ENCODE measurements at places on chromosomes 6 and 20.

DNA sequence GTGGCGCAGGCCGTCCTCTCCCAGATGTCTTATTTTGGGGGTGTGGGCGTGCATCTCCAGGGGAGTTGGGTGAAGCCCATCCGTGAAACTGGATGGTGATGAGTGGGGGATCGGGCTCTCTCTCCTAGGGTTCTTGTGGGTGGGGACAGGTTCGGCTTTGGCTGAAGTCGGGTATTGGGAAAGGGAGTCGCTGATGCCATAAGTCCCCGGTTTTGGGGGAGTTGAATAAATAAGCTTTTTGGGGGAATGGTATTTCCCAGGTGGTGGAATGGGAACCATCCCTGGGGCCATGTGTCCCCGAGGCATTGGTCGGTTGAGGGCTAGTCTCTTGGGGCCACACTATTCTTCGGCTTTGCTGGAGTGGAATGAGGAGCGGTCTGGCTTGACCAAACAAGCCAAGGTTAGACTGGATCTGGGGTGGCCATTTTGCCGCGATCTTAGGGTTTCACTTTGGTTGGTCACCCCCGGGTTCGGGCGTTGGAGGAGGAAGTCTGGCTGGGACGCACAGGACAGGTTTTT, 481 bp downstream of the ZNF133 start:
- DNase-seq: no peak

DNA sequence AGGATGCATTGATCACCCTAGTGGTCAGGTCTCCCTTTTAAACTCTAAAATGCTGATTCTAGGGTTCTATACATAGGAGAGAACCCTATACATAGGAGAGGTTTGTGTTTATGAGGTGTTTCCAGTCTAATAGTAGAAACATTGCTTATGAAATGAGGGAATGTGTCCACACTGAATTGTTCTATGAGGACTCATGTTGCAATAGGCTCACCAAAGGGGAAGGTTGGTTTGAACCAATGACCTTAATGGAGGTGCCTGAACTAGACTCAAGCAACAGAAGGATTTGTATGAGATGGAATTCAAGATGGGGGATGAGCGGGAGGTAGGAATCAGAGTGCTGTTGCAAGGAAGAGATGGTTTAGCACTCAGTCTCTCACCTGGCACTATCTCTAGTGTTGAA, 33.5 kb upstream of the UBR2 start:
- no peak for DNase-seq

DNA sequence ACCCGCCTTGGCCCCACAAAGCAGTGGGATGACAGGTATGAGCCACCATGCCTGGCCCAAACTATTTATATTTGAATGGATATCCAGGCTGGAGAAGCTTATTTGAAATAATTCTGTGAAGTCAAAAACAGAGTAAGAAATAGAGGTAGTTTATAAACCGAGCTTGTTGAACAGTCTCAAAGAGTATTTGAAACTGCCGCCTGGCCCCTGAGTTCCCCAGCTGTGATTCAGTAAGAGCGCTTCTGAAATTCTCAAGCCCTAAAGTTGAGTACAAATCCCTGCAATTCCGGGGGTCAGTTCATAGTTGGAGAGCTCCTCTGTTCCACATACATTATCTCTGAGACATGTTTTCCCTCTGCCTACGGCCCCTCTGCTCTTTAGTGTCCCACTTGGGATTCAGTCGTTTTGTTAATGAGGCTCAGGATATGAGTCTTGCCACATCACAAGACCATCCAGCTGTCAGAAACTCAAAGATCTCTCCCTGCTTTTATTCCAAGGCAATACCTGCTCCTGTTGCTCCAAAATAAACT, 127.8 kb downstream of the SOD2 start:
- no peak for DNase-seq

- DNase-seq: no peak
Observed at GRCh38 chr6:21438986-21439352, 154.6 kb upstream of the SOX4 start.

DNA sequence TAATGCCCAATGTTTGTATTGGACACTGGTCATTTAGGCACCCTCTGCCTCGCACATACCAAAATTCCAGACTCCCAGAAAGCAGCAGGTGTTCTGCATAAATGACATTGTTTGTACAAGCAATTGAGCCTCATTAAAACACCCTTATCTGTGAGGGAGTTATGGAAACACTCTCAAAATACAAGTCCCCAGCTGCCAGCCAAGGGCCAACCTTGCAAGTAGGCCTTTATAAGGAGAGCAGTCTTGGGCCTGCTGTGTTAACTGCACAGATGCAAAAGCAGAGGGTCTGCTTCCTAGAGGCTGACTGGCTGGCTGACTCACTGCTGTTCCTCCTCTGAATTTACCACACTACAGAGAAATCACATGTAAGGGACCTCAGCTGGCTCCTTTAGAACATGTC, 150.4 kb upstream of the HMGN3 start:
- DNase-seq: no peak

- no peak for DNase-seq
Observed at GRCh38 chr20:18001131-18001921, 32.5 kb downstream of the MGME1 start.

DNA sequence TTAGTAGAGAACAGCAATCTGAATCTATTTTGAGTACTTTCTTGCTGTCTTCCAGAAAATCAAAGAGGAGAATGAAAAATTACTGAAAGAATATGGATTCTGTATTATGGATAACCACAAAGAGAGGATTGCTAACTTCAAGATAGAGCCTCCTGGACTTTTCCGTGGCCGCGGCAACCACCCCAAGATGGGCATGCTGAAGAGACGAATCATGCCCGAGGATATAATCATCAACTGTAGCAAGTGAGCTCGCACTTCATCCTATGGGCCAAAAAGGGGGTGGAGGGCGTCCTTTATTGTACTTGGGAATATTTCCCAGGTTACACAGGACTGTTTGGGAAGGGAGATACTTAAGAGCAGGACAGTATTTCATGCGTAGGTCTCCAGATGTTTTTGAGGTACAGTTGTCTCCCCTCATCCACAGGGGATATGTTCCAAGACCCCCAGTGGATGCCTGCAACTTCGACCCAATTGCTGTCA, 37.3 kb upstream of the PLCG1 start:
- no peak for DNase-seq

DNA sequence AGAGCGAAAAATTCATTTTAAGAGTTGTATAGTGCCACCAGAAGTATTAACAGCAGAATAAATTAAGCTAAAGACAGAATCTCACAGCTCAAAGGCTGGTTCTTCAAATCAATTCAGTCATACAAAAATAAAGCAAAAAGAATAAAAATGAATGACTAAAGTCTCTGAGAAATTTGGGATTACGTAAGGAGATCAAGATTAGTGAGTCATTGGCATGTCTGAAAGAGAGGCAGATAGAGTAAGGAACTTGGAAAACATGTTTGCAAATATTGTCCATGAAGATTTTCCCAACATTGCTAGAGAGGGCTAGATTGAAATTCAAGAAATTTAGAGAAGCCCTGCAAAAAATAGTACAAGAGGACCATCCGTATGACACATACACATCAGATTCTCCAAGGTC, 1413.9 kb upstream of the ADGRB3 start:
- DNase-seq: no peak

DNA sequence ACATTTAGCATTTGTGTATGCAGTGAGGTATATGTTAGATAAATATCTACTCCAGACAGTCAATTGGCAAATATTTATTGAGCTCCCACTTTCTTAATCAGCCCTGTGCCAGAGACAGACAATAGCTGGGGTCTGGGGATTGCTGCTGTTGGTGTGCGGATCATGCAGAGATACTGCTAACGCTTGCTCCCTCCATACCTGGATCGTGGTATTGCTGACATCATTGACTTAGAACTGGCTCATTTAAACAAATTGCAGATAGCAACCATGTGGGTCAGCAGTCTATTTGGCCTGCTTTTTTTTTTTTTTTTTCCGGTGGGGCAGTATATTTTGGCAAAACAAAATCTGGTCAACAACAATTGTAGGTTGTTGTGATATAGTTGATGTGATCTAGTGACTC, 9.5 kb downstream of the ARID1B start:
- no peak for DNase-seq

DNA sequence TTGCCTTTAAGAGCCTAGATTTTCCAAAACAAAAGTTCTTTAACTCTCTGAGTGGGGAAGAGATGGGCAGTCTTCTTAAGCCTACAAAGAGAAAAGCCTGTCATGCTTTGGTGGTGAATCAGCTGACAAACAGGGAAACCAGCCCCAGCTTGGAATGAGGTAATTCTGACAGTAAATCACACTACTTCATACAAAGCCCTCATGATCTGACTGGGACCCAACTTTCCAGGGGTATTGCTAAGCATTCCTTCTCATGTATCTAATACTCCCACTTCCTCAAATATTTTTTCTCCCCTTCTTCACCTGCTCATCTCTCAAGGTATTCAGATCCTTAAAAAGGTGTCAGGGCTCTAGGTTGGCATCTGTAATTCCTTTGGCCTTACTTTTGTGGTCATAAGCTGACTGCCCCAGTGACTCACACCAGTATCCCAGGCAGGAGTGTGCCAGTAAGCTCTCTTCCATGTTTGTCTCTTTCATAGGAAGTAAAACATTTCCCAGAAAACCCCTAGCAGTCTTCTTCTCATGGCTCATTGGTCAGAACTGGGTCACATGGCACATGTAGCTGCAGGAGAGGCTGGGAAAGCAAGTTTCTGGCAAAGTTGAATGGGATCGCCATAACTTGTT, 15.0 kb upstream of the TBC1D22B start:
- DNase-seq: no peak

DNA sequence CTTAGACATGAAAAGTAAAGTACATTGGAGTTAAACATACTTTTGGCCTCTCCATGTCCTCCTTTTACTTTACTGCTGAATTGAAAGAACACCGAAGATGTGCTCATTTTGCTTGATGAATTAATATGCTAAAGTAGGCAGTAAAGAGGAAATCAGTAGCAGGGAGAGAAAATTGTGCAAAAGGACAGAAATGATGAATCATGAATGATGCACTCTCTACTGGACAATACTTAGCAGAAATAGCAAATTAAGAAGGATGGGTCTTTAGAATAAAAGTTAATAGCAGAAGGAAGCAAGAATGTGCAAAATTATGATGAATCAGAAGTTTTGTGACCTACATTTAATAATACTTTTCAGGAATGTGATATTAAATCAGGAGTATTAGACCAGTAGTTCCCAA, 8.4 kb upstream of the SPINT3 start:
- DNase-seq: no peak

GRCh38 chr6:125798734-125799508, 8.2 kb downstream of the NCOA7 start:
- DNase-seq: no peak

GRCh38 chr20:47501116-47501481, 588 bp upstream of the NCOA3 start:
- DNase-seq: no peak

DNA sequence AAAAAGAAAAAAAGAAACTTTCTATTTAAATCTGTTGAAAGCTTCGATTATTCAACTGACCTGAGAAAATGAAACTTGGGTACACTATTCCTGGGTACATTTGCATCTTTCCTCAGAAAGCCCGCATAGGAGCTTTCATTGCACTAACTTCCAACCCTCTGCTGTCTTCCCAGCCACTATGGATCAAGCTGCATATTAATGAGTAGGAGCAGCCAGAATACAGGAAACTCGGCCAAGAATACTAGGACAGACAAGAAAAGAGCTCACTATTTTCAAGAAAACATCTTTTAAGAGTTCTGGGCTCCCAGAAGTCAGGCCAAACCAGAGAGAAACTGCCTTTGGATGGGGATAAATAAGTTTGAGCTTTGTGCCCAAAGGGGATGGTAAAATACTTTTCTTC, 135.0 kb upstream of the CCDC28A start:
- DNase-seq: no peak

- DNase-seq: no peak
Observed at GRCh38 chr20:38863024-38863851, 57.7 kb downstream of the PPP1R16B start.

DNA sequence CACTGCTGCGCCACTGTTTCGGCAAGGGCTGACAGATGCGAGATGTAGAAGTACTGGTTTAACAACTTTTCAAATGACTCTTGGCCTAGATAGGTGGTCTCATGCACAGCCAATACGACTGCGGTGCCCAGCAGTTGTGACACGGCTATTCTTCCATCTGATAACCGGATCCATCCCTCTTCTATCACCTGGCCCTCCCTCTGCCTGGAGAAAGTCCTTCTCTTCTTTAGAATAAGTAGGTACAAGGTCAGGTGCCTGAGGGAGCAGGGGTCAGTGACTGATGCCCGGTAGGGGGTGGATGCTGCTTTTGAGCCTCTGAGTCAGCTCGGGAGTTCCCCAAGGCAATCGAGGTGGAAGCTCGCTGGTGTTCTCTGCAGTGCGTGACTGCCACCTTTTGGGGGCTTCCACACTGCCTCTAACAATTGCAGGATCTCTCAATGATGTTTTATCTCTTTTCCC, 166.8 kb upstream of the GRIK2 start:
- DNase-seq: no peak

- no peak for DNase-seq
Observed at GRCh38 chr20:61053487-61053886, 198.6 kb upstream of the CDH4 start.

DNA sequence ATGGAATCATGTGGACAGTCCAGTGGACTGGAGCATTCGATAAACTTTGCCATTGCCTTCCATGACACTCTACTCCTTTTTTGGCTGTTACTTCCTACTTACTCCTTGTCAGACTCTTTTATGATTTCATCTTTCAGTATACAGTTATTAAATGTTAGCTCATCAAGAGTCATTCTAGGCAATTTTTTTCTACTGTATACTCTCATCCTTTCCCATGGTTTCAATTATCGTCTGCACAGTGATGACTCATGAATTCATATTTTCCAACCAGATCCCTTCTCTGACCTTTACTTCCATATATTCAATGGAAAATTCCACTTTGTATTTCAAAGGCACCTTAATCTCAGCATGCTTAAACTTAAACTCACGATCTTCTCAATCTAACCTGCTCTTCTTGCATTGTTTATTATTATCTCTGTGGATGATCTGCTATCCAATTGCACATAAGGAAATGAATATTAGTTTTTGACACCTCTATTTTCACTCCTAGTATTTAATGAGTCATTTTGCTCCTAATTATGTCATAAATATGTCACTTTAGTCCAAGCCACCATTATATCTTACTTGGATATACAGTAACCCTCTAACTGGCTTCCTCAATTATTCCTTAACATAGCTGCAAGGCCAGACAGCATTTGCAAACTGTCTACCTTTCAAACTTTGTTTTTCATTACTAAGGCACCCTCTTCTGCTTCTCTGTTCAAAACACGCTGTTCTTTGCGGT, 427.5 kb downstream of the PHF3 start:
- no peak for DNase-seq

Data from T-helper 2 cell (primary cell).